Amniotic stem cell (primary cell): ENCODE measurements at places on chromosomes 3 and 15.

GRCh38 chr3:43423142-43423541 is 136.8 kb downstream of the SNRK start:
- DNase-seq, result no peak

- peak; percentile 61 for DNase-seq
Measured at GRCh38 chr3:149575961-149576564, 81.8 kb downstream of the WWTR1 start.

DNA sequence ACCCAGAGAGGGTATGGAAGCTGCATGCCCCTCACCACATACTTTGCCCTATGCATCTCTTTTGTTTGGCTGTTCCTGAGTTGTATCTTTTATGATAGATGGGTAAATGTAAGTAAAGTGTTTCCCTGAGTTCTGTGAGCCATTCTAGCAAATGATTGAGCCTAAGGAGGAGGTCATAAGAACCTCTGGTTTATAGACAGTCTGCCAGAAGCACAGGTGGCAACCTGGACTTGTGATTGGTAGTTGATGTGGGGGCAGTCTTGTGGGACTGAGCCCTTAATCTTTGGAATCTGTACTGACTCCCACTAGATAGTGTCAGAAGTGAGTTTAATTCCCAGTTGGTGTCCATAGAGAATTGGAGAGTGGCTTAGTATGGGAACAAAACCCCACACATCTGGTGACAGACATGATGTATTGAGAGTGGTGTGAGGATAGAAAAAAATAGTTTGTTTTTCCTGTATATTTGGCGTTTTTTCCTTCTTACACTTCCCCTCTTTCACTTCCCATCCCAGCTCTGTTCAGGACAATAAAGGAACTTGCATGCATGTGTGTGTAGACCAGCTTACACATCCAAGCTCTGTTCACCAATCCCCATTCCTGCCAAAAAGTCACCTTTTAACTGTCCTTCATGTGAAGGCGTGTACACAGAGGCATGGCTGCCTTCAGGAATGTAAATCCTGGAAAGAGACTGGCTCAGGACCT is 38.1 kb upstream of the SPPL2A start:
- DNase-seq, result no peak

GRCh38 chr3:29494305-29495036 is 213.6 kb downstream of the RBMS3 start:
- DNase-seq, result no peak

- DNase-seq, result no peak
Measured at GRCh38 chr15:77874063-77874462, 203.4 kb downstream of the TBC1D2B start.

DNA sequence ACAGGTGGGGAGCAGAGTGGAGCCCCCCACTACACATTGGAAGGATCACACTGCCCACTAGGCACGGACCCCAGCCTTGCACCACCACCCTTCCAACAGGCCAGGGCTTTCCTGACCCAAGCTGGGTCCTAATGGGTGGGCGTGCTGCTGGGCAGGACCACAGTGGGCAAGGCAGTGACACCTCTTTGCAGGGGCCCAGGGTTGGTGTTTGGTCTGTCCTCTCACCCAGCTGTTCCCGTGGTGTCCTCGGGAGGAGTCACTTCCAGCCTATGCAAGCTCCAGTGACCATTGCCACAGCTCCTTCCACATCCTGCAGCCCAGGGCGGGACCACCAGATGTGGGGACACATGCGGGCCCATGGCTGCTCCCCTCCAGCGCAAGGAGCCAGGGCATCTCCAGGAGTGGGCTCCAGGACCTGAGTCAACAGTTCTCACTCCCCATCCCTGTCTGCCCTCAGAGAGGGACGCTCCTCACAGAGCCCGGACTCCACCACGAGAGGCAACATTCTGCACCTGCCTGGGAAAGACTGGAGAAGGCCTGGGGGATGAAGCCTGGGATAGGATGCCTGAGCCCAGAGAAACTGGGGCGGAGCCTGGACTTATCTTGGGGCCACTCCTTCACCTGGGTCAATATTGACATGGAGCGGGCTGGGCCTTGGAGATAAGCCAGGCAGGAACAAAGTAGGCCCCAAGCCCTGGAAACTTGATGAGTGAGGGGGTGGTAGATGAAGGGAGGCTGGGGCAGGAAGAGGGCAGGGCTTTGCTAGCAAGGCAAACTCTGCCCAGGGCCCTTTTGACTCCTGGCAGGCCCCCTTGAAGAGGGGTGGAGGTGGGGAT is 3.9 kb upstream of the VILL start:
- DNase-seq, result no peak

GRCh38 chr3:160464321-160464720 is 14.7 kb upstream of the TRIM59 start:
- no peak for DNase-seq

GRCh38 chr15:63044645-63045464 is 2.3 kb downstream of the TPM1 start:
- no peak for DNase-seq

- DNase-seq, result no peak
Measured at GRCh38 chr15:74315626-74316025, 51.8 kb downstream of the CYP11A1 start.

- no peak for DNase-seq
Measured at GRCh38 chr3:14789640-14790285, 29.0 kb upstream of the FGD5 start.

DNA sequence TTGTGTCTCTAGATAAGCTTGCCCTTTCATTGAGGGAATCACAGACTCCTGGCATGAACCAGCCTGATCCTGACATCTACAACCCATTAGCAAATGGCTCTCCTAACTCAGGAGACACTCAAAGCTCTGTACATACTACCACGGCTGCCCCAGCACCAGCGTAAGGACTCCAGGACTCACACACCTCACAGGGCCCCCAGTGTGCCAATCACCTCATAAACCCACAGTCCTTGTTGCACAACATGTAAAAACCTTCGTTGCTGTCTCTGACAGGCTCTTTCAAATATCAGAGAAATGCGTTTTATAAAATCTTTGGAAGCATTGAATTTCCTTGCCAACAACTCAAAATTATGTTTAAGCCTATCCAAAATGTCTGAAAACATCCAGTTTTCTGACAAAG is 7.3 kb downstream of the FYCO1 start:
- DNase-seq, result no peak
